ENCODE measurements at places on chromosomes 3 and 15. TPM values are rescaled to one million over a fixed set of nuclear protein-coding genes. Genes with fewer than 3 reads are reported as not detected.

Gene GOLGA6D
- not detected for total RNA-seq

Gene SLC24A5
- total RNA-seq = under 0.01 TPM

Gene GP5
- total RNA-seq = not detected

Gene CPN2
- not detected for total RNA-seq

Gene UPK1B
- not detected for total RNA-seq

Gene CCR4
- total RNA-seq = 0.30 TPM

Gene C3orf80
- not detected for total RNA-seq

Gene FSTL1
- total RNA-seq = 483 TPM

Gene CTXN2
- not detected for total RNA-seq

Gene TKT
- 329 TPM for total RNA-seq

Gene SHC4
- 0.15 TPM for total RNA-seq

Gene GPR160
- total RNA-seq = 1.2 TPM

Gene XCR1
- total RNA-seq = not detected

Gene ITIH1
- not detected for total RNA-seq

Gene ASB14
- not detected for total RNA-seq

Gene SHQ1
- 22.5 TPM for total RNA-seq

Gene GRIP2
- not detected for total RNA-seq

Gene TMED3
- total RNA-seq = 141 TPM

Gene MAGEF1
- total RNA-seq = 11.7 TPM

Gene SOX14
- not detected for total RNA-seq

Gene NR2C2
- 16.2 TPM for total RNA-seq

Gene DOCK3
- total RNA-seq = under 0.01 TPM

Gene LYZL4
- total RNA-seq = not detected

Gene SYNPR
- total RNA-seq = not detected

Gene RPUSD3
- total RNA-seq = 39.6 TPM

Gene ZBBX
- under 0.01 TPM for total RNA-seq

Gene CERS3
- not detected for total RNA-seq
